ENCODE measurements at places on chromosomes 12 and 14.

DNA sequence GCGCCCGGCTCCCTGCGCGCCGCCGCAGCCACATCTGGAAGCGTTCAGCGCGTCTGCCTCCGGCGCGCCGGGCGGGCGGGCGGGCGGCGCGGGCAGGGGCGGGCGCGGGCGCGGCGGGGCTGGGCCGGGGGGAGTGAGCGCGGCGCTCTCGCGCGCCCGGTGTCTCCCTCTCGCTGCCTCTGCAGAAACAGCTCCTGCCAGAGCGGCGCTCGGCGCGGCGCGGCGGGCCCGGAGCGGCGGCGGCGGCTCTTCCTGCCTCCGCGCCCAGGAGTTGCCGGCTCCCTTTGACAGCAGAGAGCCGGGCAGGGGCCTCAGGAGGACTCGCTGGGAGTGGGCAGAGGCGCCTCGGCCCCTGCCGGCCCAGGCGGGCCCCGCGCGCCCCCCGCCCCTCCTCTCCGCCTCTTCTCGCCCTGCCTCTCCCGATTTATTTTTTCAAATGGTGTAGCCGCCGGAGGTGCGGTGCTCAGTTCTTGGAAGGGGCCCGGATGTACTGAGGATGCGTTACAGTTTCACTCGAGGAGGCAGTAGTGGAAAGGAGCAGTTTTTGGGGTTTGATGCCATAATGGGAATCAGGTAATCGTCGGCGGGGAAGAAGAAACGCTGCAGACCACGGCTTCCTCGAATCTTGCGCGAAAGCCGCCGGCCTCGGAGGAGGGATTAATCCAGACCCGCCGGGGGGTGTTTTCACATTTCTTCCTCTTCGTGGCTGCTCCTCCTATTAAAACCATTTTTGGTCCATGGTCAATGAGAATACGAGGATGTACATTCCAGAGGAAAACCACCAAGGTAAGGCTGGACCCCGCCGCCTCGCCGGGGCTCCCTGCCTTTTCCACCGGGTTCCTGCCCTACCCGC is at the start of gene CACNA1C:
Gene CACNA1C, plus strand, starts transcription at position 162 of the 853 bp plus-strand sequence. Its CDS starts 576 bp downstream, at position 738.
- DNase-seq: peak; percentile 70

GRCh38 chr12:98581101-98581500 is 12.4 kb upstream of the SLC25A3 start:
- DNase-seq: no peak

DNA sequence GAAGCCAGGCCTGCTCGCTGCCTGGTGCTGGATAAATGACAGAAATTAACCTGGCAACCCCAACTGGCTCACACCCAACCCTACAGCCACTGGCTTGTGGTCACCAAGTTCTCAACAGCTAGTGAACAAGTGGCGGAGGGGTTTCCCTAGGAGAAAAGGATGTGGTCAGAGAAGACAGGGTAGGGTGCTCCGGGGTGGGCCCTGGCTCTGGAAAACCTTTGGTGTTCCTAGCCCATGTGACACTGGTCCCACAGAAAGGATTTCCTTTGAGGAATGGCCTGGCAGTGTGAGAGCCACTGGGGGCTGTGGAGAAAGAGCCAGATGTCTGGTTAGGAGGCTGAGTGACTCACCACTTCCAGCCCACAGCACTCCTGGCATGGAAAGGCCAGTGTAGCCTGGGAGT is 8.7 kb downstream of the SYNE3 start:
- no peak for DNase-seq

DNA sequence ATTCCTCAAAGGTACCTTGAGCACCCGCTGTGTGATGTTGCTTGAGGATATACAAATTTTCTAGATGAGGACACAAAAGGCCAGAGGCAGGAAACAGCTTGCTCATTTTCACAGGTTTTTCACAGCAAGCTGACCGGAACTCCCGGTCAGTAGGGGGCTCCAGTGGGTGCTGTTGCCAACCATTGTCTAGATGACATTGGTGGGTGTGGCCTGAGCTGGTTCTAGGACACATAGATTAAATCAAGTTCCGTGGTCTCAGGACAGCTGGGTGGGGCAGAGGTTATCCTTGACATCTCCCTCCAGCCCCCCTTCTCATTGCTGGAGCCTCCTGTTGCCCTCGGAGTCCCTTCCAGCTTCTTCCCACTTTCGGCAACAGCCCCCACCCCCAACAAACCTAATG is 153.6 kb upstream of the FKBP4 start:
- peak; percentile 37 for DNase-seq

- no peak for DNase-seq
Observed at GRCh38 chr12:26069796-26070195, 55.0 kb downstream of the BHLHE41 start.

- no peak for DNase-seq
Observed at GRCh38 chr12:80777587-80777986, 60.9 kb downstream of the MYF5 start.

GRCh38 chr14:102768223-102769048 is 8.8 kb upstream of the TRAF3 start:
- DNase-seq: no peak

DNA sequence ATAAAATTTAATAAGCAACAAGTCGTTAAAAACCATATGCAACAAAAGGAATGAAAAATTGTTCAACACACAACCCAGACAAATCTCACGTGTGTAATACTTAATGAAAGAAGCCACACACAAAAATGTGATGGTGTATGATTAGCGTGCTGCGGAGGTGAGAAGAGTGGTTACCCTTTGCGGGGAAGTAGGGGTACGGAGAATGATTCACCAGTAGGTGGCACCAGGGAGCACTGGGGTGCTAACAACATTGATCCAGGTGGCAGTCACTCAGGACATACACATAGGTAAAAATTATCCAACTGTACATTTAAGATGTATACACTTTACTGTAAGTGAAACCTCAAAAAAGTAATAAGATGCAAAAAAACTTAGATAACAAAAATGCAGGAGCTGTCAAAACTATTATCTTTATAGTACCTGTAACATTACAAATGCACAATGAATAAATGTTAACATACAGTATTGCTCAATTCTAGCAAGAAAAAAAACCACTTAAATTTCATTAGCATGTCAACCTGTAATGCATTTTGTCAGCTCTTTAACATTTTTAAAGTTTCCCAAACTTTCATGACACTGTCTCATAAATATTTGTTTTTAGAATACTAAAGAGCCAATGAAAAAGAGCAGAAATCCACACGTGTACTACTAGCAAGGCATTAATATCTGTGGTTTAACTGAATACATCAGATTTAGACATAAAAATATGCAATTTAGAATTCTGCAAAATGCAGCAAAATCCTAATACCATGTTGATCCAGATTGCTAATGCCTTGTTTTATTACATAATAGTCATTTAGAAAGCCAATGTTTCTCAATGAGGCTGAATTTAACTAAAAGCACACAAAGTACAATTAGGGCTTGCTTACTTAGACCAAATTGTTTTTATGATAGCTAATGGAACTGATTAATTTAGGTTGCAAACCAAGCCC is 46.7 kb downstream of the TMCC3 start:
- no peak for DNase-seq

- no peak for DNase-seq
Observed at GRCh38 chr14:65169351-65169750, 67.0 kb upstream of the MAX start.

DNA sequence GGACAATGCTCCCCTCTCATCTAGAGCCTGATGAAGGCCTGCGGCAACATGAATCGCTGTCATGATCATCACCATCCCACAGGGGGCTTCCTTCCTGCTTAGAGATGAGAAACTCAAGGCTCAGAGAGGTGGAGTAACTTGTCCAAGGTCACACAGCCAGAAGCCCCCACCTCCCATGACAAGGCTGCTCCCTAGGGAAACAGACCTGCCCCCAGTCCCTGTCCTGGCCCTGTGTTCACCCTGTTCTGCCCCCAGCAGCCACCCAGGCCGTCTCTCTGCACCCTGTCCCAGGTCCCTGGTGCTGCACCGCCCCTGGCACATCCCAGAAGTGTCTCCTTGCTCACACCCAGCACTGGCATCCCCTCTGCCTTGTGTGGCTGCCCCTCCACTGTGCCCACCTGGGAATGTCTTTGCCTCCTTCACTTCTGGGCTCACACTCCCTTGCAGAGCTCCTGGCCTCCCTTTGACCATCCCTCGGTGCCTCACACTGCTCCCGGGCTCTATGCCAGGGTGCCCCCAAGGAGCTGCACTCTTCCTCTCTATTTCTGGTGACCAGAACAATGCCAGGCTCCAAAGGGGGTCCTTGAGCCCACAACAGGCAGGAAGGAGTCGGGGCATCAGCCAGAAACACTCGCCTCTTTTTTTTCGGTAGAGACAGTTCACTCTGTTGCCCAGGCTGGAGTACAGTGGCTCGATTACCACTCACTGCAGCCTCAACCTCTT is 70.5 kb downstream of the BCL11B start:
- DNase-seq: no peak

DNA sequence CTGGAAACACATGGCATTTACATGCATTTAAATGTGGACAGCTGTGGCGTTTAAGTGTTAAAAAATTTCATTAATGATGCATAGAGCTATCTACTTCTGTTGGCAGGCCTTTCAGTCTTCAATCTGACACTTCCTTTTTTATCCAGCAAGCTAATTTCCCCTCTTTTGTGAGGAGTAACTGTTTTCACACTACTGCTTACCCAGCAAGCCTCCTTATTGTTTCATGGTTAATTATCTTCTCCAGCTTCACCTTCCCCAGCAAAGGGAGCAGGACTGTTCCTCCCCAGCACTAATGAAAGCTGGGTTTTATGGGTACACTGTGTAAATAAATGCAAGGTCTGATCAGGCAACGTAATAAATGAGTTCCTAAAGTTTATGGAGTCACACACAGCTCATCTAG is 129.4 kb upstream of the NPAS3 start:
- no peak for DNase-seq

- no peak for DNase-seq
Observed at GRCh38 chr12:6222078-6222654, 22.0 kb downstream of the CD9 start.

DNA sequence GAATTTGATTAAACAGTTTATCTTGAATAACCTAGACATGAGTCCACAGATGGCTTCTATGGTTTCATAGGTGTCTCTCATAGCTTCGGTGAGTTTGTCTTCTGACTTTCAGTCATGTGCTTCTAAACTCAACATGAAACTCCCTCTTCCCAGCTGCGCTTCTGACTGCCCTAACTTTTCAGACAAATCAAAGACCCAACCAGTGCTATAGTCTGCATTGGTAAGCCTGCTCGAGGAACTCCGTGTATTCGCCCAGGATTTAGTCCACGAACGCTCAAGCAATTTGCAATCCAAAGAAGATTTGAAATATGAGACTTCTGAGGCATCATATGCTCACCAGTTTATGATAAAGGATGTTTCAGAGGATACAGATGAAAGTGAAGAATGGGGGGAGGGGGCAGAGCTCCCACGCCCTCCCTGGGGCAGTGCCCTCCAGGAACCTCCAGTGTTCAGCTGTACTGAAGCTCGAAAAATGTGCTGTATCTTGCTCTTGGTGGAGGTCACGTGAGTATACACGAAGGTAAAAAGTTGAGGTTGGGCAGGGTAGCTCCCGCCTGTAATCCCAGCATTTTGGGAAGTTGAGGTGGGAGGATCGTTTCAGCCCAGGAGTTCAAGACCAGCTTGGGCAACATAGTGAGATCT is 5.2 kb upstream of the RILPL2 start:
- no peak for DNase-seq

DNA sequence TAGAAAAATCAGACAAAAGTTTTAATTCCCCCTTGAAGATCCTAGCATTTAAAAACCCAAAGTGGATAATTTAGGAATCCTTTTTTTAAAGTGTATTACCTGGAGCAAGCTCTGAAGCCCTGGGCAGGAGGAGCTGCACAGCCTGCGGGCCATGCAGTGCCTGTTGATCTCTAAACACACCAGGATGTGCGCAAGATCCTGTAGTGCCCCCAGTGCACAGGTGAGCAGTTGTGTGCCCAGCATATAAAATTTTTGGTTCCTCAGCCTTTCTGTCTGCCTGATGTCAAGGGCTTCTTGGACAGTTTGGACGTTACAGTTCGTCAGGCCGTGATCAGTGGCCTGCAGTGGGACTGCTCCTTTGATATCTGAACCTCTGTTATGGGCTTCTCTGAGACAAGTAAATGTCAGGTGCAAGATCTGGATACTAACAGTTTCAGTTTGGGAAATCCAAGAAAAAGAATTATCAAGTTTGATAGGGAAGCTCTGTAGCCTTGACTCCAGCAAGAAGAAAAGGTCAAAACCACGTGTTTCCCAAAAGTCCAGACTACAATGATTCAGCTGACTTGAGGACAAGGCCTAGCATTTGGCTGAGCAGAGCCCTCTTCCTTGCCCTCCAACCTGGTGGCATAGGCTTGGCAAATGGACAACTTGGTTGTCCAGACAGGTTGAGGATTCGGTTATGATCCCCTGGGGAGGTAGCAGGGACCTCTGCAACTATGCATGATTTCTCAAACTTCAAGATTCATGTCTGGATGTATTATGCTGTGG is 1.0 kb downstream of the ATXN7L3B start:
- DNase-seq: no peak

- no peak for DNase-seq
Observed at GRCh38 chr12:60240891-60241290, 645.1 kb downstream of the SLC16A7 start.

Data from 8988T (cell line).